ENCODE measurements at places on chromosomes 3 and 15. TPM values are rescaled to one million over a fixed set of nuclear protein-coding genes. Genes with fewer than 3 reads are reported as not detected.

DNA sequence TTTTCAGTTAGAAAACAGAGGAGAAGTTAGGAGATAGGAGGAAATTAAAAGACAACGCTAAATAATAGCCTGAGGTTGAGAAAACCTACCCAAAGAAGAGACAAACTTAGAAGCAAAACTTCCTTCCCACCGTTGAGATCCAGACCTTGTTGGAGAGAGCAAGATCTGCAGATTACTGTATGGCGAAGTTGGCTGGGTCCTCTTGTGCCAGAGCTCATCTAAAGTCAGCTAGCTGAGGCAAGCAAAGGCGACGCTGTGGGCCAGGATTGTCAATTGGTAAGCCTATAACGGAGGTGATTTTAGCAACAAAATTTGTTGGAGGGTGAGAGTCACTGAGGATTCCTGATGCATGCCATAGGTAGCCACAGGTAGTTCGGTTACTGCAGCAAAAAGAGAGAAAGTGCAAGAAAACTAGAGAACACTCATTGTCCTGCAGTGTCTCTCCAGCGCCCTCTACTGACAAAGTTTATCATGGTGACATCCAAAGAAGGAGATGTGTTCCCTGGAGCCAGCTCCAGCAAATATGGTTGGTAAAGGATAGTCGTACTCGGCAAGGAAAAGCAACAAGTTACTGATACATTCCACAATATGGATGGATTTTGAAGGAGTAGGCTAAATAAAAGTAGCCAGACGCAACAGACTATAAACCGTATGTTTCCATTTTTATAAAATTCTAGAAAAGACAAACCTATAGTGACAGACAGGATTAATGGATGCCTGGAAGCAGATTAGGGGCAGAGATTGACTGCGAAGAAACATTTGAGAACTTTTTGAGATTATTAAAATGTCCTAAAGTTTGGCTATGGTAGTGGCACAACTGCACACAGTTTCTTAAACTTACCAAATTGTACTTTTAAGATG, 9.8 kb upstream of the OR5K4 start:
- no peaks in the 10 kb centered on the region for H3K4me1 ChIP-seq
- H3K27me3 ChIP-seq: no peaks in the 10 kb centered on the region
- H3K36me3 ChIP-seq: no peaks in the 10 kb centered on the region
- H3K27ac ChIP-seq: no peak overlapping the region

DNA sequence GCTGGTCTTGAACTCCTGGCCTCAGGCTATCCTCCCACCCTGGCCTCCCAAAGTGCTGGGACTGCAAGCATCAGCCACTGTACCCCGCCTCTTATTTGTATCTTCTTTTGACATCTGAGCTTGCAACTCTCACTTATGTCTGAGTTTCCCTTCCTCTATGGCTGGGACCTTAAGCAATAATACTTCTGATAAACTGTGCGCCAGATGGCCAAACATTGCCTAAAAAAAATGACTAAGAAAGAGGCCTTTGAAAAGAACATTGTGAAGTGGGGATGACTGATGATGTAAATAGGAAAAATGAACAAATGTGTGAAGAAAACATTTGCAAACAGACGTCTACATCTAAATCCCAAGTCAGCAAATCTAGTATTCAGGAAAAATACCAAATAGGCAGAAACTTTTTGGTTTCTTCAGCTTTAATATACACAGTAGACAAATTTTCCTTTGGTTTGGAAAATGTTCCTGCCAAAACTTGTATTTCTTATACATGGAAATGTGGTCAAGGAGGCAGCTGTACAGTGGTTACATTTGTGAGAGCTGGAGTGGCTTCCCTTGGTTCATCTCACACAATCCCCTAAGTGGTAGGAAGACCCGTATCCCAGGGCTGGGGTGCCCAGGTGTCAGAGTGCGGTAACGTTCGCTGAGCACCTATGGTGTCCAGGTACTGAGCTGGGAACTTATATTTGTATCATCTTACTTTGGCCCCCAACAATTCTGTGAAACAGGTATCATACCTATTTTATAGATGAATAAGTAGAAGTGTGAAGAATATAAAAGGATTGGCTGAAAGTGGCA, 11.6 kb upstream of the TFRC start:
- DNase-seq: no peak
- H3K36me3 ChIP-seq: no peaks in the 10 kb centered on the region
- H3K4me3 ChIP-seq: no peak overlapping the region
- no peaks in the 10 kb centered on the region for H3K4me1 ChIP-seq
- no peak overlapping the region for H3K27ac ChIP-seq

DNA sequence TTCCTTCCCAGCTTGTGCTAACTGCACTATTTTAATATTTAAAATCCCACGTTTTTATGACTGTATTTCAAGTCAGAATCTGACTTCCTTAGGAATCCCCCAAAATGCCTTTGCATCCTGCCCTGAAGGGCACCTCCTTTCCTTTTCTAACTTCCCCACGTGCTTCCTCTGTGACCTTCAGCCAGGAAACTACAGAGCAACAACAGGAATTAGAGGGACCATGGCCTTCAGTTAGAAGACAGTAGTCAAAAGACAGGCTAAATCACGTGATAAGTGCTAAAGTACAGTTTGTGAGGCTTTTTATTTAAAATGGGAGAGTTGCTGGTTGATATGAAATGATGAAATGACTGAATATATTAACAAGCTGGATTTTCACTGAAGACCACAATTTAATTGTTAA, 11.8 kb upstream of the ABHD10 start:
- no peak overlapping the region for H3K4me3 ChIP-seq
- H3K36me3 ChIP-seq: no peaks in the 10 kb centered on the region
- H3K4me1 ChIP-seq: no peaks in the 10 kb centered on the region
- no peak overlapping the region for H3K27ac ChIP-seq
- no peak for DNase-seq
- no peaks in the 10 kb centered on the region for H3K27me3 ChIP-seq

DNA sequence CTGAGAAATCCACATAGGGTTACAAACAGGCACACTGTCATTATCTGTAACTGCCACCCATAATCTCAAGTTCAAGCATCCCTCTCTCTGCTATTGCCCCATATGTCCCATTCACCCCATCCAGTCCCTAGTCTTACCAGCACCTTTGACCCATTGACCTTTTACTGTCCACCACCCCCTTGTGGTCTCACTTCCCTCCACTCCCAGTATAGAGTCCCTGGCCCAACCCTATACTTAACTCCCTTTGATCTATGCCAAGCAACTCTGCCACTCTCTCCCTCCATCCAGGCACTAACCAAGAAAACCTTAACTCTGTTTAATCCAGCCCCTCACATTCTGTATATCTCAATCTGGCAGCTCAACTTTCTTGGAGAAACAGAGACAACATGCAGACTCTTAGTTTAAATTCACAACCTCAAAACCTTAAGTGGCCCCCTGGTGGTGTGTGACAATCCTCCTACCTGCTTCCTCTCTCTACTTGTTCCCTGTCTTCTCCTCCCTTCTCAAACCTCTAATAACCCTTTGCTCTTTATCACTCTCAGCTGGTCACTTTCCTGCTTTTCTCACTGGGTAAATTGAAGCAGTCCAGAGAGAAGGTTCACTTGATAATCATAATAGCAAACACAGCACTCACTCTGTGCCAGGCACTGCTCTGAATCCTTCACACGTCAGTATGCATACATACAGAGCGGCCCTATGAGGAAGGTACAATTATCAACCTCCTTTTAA, 162.7 kb downstream of the STT3B start:
- no peak overlapping the region for H3K27ac ChIP-seq
- H3K4me3 ChIP-seq: no peak overlapping the region
- peaks cover 26% of the 10 kb centered on the region for H3K36me3 ChIP-seq
- no peaks in the 10 kb centered on the region for H3K4me1 ChIP-seq
- no peaks in the 10 kb centered on the region for H3K27me3 ChIP-seq
- DNase-seq: peak; percentile 50

DNA sequence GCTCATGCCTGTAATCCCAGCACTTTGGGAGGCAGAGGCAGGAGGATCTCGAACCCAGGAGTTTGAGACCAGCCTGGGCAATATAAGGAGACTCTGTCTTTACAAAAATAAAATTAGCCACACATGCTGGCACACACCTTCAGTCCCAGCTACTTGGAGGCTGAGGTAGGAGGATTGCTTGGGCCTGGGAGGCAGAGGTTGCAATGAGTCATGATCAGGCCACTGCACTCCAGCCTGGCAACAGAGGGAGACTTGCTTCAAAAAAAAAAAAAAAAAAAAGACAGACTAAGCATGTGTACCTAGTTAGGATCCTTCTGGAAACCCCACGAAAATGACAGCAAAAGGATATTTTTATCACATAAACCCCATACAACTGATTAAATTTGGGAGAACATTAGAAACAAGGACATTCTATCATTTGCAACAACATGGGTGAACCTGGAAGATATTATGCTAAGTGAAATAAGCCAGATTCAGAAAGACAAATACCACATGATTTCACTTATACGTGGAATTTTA, 44.9 kb downstream of the METTL6 start:
- DNase-seq: no peak
- H3K36me3 ChIP-seq: no peaks in the 10 kb centered on the region
- H3K27ac ChIP-seq: no peak overlapping the region
- H3K27me3 ChIP-seq: no peaks in the 10 kb centered on the region
- no peak overlapping the region for H3K4me3 ChIP-seq
- no peaks in the 10 kb centered on the region for H3K4me1 ChIP-seq

GRCh38 chr15:38886315-38887163, 321.9 kb upstream of the RASGRP1 start:
- no peak overlapping the region for H3K27ac ChIP-seq
- no peak for DNase-seq
- H3K27me3 ChIP-seq: no peaks in the 10 kb centered on the region
- H3K4me1 ChIP-seq: no peaks in the 10 kb centered on the region
- H3K36me3 ChIP-seq: no peaks in the 10 kb centered on the region
- no peak overlapping the region for H3K4me3 ChIP-seq

GRCh38 chr3:120470870-120471269, 20.1 kb upstream of the FSTL1 start:
- DNase-seq: no peak
- peak overlapping the region; percentile 26 for H3K27ac ChIP-seq
- peaks cover 2% of the 10 kb centered on the region for H3K36me3 ChIP-seq
- H3K4me3 ChIP-seq: no peak overlapping the region

DNA sequence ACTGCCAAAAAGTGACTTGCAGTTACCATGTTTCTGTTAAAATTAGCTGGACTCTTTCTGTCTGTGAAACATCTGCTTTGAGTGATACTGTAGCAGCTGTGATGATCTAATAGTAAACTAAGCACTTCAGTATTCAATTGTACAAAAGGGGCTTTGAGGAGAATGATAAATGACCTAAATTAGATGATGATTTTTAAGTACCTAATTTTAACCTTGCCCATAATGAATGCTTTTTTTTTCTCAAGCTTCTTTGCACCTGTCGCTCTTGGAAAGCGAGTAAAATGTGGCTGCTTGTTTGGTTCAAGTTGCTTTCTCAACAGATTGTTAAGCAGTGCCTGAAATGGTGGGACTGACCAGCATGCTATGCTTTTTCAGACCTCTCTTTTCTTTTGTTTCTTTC, 752.3 kb downstream of the EPHA3 start:
- no peak for DNase-seq
- no peaks in the 10 kb centered on the region for H3K36me3 ChIP-seq
- no peak overlapping the region for H3K27ac ChIP-seq
- H3K27me3 ChIP-seq: no peaks in the 10 kb centered on the region
- H3K4me3 ChIP-seq: no peak overlapping the region

DNA sequence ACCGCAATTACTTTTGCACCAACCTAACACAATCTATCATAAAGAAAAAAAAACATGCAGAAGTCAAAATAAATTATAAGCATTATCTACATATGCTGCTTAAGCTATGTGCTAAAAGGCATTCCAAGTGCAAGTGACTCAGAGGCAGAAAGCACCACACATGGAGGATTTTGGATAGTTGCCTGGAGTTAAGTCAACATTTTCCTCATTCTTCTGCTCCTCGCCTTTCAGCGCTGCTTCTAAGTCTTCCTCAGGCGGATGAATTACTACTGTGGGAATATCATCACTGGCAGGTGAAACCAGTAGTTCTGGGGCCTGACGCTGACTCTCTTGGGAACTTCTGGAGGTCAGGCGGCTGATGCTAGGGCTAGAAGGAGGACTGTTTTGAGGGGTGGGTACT, 53.1 kb downstream of the SLC4A7 start:
- no peak overlapping the region for H3K4me3 ChIP-seq
- no peaks in the 10 kb centered on the region for H3K4me1 ChIP-seq
- no peak for DNase-seq
- peaks cover 56% of the 10 kb centered on the region for H3K36me3 ChIP-seq
- H3K27me3 ChIP-seq: no peaks in the 10 kb centered on the region

KIF15 gene
- total RNA-seq: 25.8 TPM

CFAP100 gene
- 0.44 TPM for total RNA-seq
